Activated CD8-positive, alpha-beta memory T cell treated with anti-CD3 and anti-CD28 coated beads, Interleukin-2, amount 50 U/mL, for 4 hours (primary cell): ENCODE measurements at places on chromosomes 1 and 21.

GRCh38 chr1:28159680-28160079, 16.8 kb downstream of the PTAFR start:
- DNase-seq = no peak

DNA sequence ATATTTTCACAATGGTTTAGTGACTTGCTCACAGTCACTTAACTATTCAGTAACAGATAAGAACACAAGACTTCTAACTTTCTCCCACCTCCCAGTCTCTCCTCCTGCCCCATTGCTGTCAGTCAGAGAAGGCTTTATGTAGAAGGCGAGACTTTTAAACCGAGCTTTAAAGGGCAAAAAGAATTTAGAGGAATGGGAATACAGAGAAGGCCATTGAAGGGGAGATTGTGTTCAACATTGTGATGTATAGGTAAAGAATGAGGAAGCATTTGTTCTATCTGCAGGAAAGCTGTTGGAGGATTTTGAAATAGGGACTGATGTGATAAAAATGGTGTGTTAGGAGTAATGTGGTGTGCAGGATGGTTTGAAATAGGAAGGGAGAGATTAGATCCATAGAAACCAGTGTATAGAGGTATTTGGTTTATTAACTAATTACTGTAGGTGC, 7.3 kb downstream of the POU2F1 start:
- no peak for DNase-seq

GRCh38 chr1:228373004-228373680, 33.5 kb downstream of the TRIM11 start:
- DNase-seq = no peak

DNA sequence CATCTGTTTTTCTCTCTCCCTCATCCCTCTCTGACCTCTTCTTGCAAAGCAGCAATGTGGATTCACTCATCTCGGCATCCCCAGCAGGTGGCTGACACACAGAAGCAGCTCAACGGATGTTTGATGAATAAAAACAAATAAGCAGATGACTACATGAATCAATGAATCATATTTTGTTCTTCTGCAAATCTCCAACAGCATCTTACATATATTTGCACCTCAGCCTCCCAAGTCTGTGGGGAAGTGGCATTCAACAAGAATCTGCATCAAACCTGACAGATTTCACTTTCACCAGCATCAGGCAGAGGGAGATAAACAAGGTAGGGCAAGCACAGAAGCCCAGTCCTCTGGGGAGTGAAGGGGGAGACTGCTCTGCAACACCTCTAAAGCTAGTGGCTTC, 34.0 kb downstream of the CAPN8 start:
- no peak for DNase-seq

- DNase-seq = peak; percentile 23
Measured at GRCh38 chr1:28115267-28115666, 26.9 kb upstream of the EYA3 start.

DNA sequence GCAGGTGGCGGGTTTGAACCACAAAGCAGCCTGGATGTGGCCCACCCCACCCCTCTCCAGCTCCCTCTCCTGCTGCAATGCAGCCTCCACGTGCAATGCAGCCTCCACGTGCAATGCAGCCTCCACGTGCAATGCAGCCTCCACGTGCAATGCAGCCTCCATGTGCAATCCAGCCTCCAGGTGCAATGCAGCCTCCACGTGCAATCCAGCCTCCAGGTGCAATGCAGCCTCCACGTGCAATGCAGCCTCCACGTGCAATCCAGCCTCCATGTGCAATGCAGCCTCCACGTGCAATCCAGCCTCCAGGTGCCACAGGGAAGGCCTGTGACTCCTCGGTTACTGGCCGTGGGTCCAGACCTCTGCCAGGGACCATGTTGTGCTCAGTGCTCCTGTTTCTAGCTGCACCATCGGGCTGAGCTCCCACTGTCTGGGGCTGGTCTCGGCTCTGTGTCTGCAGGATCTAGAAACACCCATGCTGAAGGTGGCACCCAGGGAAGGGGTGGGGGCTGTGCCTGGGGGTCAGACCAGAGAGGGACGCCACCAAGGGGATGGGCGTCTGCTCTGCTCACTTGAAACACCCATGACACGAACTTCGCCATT, 11.9 kb upstream of the LRRC3 start:
- DNase-seq = peak; percentile 8

DNA sequence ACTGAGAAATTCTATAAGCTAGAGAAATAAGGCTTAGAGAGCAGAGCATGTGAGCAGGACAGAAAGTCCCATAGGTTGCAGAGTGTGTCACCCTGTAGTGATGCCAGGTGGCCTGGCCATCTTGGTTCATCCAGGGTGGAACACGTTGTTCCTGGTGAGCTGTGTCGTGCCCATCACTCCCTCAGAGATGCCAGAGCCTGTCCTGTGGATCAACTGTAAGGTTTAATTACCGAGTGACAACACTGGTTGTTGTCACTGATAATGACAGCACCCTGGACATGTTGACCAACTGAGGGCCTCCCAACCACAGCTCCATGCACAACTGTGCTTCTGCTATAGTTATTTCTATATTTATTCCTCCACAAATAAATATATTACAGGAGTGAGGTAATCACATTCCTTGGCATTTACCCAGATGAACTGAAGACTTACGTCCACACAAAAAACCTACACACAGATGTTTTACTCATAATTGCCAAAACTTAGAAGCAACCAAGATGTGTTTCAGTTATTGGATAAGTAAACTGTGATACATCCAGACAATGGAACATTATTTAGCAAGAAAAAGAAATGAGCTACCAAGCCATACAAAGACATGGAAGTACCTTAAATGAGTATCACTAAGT, 6.2 kb downstream of the C1orf198 start:
- no peak for DNase-seq
